GM23338 (cell line): ENCODE measurements at places on chromosomes 3 and 15. TPM values are rescaled to one million over a fixed set of nuclear protein-coding genes. Genes with fewer than 3 reads are reported as not detected.

- DNase-seq = peak; percentile 93
Measured at GRCh38 chr15:77702211-77702957, 69.7 kb upstream of the LINGO1 start.

The ATRIP gene
- total RNA-seq = 17.3 and 17.6 TPM in 2 replicates

- no peak for DNase-seq
Measured at GRCh38 chr15:80339601-80340000, 64.6 kb upstream of the ARNT2 start.

The TM4SF18 gene
- total RNA-seq = 1.0 and 1.6 TPM in 2 replicates

DNA sequence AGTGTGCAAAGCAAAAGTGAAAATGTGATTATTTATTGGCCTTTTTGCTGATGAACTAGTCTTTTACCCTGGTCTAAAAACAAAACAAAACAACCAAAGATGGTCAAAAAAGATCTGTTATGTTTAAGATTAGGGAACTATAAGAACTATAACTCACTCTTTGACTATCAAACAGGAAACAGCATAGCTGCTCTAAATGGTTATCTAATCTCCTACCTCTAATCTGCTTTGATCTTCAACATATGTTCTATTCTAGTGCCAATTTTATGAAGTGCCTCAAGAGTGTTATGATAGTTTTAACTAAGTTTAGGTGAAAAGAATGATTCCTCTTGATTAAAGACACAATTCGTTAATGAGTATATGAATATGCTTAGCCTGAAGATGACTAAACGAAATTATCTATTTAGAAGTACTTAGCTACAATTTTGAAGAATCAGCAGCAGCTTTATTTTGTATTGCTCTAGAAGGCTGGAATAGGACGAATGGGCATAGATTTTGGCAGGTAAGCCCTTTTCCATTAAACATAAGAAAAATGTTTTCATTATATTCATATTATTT lies 46.0 kb downstream of the SETD2 start:
- DNase-seq = no peak

DNA sequence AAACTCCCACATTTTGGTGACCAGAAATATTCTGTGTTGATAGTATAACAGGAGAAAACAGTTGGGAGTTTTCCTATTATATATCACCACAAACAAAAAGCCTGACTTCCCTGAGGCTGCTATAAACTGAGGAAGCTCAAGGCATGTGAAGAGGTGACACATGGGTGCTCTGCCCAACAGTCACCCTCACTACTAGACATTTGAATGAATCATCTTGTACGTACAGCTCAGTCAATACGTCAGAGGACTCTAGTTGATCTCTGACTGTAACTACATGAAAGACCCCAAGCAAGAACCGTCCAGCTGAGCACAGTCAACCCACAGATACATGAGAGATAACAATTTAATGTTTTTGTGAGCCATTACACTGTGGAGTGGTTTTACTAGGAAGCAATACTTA lies 338.3 kb upstream of the ATP11B start:
- no peak for DNase-seq

The CFAP20DC gene
- 11.4 and 14.2 TPM in 2 replicates for total RNA-seq

GRCh38 chr3:25173606-25174005 lies 254.5 kb upstream of the RARB start:
- DNase-seq = no peak

DNA sequence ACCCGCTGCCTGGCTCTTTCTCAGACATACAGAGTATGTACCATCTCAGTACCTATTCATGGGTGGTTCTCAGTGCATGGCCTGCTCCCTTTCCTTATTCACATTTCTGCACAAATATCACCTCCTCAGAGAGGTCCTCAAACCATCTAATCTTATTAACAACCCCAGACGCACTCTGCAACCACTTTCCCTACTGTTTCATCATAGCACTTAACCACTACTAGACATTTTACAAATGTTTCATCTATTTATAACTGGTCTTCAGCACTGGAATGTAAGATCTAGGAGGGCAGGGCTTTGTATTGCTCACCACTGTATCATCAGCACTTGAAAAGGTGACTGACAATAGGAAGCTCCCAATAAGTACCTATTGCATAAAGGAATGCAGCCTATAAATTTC lies 45.1 kb downstream of the TNIK start:
- DNase-seq = peak; percentile 31

DNA sequence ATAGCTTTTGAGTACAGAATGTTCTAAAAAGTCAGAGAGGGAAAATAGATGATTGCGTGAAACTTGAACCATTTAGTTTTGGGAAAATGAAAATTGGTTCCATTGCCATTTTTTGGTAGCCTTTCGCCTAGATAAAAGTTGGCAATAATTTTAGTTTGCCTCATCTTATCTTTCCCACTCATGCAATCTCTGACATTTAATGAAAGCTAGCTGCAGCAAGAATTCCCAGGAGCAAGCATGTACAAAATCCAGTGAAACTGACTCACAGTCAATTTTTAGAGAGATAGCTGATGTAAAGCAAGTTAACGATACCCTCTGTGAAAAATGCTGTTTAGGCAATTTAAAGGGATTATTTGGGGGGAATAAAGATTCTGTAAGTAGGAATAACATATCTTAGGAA lies 797.4 kb downstream of the GRM7 start:
- no peak for DNase-seq

- no peak for DNase-seq
Measured at GRCh38 chr3:97765336-97765735, 778 bp downstream of the ARL6 start.

GRCh38 chr15:31277335-31278060 lies 49.1 kb upstream of the KLF13 start:
- no peak for DNase-seq

- no peak for DNase-seq
Measured at GRCh38 chr3:158725348-158726011, 6.8 kb downstream of the RARRES1 start.

The RBP2 gene
- not detected in 2 replicates for total RNA-seq

The GATM gene
- total RNA-seq = 17.5 and 21.6 TPM in 2 replicates

DNA sequence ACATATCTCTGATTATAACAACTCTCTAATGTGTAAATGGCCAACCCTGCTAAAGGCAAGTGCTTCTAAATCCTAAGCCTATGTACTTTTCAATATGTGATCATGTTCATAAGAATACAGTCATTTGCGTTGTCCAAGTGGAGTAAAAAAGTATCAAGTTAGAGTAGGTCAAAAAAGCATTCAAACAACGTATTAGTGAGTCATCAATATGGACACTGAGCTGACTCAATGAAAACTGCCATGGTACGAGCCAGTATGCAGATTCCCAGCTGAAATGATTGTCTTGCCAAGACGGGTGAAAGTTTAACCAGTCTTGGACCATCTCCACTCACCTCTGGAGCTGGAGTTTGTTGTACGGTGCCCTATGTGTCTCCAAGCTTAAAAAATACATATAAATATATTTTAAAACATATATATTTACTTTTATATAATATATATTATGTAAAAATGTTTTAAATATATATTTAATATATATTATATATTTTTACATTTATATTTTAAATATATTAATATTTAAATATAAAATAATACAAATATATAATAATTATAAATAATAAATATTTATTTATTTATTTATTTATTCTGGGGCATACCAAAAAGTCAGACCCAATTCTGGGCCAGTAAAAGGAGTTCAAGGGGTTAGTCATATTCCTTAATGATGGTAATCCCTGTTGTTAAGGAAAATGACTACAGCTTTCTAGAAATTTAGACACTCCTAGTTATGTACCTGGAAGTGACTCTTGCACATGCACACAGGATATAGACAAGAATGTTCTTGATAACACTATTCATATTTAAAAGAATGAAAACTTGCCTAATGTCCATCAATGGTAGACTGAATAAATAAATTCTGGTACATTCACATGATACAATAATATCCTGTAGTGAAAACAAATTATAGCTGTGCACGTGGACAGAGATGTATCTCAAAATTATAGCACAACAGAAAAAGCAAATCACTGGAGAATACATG lies 27.2 kb downstream of the PLSCR4 start:
- no peak for DNase-seq

- DNase-seq = peak; percentile 87
Measured at GRCh38 chr15:65318870-65319356, 14.4 kb downstream of the RNU5B-1 start.

GRCh38 chr15:78290222-78290621 lies 9.2 kb downstream of the SKIC8 start:
- DNase-seq = no peak

The DNAJC13 gene
- total RNA-seq = 32.9 and 33.6 TPM in 2 replicates

- DNase-seq = no peak
Measured at GRCh38 chr3:186915806-186916796, 14.2 kb upstream of the ST6GAL1 start.

The IL17RB gene
- total RNA-seq = 5.7 and 8.3 TPM in 2 replicates

DNA sequence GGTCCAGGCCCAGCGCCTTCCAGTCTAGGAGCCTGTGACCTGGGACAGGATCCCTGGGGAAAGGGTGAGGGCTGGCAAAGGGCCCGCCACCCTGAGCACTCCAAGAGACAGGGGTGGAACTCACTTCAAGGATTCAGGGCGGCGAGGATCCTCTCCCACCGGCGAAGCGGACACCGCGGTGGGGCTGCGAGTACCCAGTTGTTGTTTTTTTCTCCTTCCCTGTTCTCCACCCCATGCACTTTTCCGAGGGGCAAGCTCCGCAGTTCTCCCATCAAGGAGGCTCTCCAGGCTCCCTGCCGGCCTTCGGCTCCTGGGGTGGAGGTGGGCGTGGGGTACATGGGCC lies 387 bp upstream of the PAQR5 start:
- DNase-seq = no peak

DNA sequence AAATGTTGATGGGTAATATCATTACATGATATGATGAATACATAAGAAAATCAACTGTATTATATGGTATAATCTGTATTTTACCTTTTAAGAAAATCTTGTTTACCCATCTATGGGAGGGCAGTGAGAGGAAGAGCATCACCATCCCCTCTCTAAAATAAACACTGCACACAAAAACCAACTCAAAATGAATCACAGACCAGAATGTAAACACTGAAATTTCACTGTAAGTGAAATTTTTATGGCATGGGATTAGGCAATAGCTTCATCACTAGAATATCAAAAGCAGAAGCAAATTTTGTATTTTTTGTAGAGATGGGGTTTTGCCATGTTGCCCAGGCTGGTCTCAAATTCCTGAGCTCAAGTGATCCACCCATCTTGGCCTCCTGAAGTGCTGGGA lies 26.2 kb downstream of the IFT80 start:
- DNase-seq = no peak

The BDH1 gene
- 11.2 and 18.1 TPM in 2 replicates for total RNA-seq

DNA sequence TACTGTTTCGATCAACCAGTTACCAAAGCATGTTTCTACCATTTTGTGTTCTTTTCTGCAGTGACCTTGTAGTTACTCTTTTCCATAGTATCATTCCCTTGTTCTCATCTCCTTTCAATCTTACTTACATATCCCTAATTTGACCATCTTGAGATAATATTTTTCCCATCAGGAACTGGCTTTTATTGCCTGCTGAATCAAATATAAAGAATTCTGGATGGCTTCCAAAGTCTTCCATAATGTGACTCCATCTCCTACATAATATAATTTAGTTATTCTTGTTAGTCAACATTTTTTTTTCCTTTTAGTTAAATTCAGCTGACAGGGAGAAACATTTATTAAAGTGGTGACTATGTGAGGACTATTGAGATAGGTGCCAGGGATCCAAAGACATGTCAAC lies 7.0 kb downstream of the USP8 start:
- no peak for DNase-seq

DNA sequence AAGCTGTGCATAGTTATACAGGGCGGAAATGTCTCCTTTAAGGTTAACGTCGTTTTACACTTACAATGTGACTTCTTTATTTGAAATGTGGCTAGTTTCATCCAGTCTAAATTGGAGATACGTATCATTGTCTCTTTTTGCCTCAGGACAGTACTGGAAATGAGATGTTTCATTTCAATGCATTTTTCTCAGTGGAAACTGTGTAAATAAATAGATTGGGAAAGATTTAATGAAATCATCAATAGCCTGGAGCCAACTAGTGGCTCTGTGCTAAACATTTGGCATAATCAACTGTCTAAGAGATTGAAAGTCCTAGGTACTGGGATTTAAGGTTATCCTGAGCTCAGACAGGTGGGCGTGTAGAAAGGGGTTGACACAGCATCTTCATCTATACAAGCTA lies 691.5 kb upstream of the CCDC54 start:
- DNase-seq = no peak

DNA sequence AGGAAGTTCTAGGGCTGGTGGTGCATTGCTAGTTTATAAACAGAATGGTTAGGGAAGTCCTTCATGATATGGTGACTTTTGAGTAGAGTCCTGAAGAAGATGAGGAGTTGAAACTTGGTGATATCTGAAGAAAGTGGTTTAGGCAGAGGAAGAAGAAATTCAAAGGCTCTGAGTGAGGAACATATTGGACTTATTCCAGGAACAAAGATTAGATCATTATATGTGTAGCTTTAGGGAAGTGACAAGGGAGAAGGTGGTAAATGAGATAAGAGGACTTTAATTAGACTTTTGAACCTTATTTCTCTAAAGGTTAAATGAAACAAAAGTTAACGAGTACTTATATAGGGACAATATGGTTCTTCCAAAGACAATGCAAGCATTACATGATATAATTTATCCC lies 286.7 kb downstream of the DOCK3 start:
- DNase-seq = no peak

DNA sequence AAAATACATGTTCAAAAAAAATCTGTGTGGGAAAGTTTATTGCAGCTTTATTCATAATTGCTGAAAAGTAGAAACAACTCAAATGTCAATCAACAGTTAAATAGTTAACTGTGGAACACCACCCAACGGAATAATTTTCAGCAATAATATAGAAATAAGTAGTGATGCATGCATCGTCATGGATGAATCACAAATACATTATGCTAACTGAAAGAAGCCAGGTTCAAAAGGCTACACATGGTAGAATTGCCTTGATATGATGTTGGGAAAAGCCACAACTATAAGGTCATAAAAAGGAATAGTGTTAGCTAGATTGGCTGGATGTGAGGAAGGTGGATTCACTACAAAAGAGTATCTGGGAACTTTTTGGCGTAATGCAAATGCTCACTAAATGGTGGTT lies 82.0 kb downstream of the GMNC start:
- DNase-seq = no peak

DNA sequence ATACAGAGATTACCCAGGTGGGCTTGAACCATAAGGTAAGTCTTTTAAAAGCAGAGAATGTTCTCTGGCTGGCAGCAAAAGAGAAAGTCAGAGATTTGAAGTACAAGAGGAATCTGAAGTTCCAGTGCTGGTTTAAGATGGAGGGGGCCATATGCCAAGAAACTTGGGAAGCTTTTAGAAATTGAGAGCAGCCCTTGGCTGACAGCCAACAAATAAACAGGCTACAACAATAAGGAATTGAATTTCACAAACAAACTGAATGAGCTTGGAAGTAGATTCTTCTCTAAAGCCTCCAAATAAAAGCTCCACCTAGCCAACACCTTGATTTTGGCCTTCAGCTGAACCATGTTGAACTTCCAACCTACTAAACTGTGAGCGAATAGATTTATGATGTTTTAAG lies 85.7 kb downstream of the TRIM42 start:
- no peak for DNase-seq
